ENCODE measurements at places on chromosomes 3 and 15. TPM values are rescaled to one million over a fixed set of nuclear protein-coding genes. Genes with fewer than 3 reads are reported as not detected.

The PLAAT1 gene
- total RNA-seq, result 2.2 TPM

The ROPN1 gene
- total RNA-seq, result not detected

The CP gene
- 1.0 TPM for total RNA-seq

The TEX55 gene
- not detected for total RNA-seq

The KPNA4 gene
- 56.5 TPM for total RNA-seq

The CCDC50 gene
- total RNA-seq, result 66.3 TPM

DNA sequence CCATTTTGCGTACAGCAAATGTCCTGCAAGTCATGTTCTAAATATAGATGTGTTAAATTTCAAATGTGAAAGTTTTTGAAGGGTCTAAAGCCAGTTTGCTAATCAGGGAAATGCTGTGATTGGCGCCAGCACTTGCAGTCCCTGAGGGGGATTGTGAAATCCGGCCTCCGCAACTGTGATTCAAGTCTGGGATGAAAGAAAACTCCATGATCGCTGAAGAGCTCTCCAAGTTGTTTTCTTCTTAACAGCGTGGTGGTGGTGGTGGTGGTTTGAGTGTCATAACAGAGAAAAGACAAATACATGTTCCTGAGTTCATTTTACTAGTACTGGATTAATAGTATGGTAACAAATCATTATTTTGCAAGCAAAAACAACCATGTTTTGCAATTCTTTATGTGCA lies 51.8 kb downstream of the MITF start:
- H3K36me3 ChIP-seq, result peaks cover 4% of the 10 kb centered on the region
- no peak overlapping the region for H3K27ac ChIP-seq
- no peak for DNase-seq
- no peaks in the 10 kb centered on the region for H3K27me3 ChIP-seq
- peaks cover 6% of the 10 kb centered on the region for H3K4me1 ChIP-seq

- H3K36me3 ChIP-seq, result no peaks in the 10 kb centered on the region
- no peaks in the 10 kb centered on the region for H3K4me1 ChIP-seq
- no peak overlapping the region for H3K4me3 ChIP-seq
- no peak for DNase-seq
- no peaks in the 10 kb centered on the region for H3K27me3 ChIP-seq
- no peak overlapping the region for H3K27ac ChIP-seq
Observed at GRCh38 chr3:151445273-151446001, 15.4 kb downstream of the IGSF10 start.

GRCh38 chr15:36263666-36264065 lies 315.8 kb upstream of the CDIN1 start:
- no peaks in the 10 kb centered on the region for H3K27me3 ChIP-seq
- no peak for DNase-seq
- no peaks in the 10 kb centered on the region for H3K36me3 ChIP-seq
- no peaks in the 10 kb centered on the region for H3K4me1 ChIP-seq
- H3K4me3 ChIP-seq, result no peak overlapping the region

- H3K4me3 ChIP-seq, result no peak overlapping the region
- peaks cover 10% of the 10 kb centered on the region for H3K4me1 ChIP-seq
- DNase-seq, result no peak
- peaks cover 5% of the 10 kb centered on the region for H3K27me3 ChIP-seq
- H3K27ac ChIP-seq, result no peak overlapping the region
Observed at GRCh38 chr3:72606005-72606800, 242.0 kb downstream of the SHQ1 start.

GRCh38 chr3:154111365-154111935 lies 9.7 kb upstream of the ARHGEF26 start:
- H3K36me3 ChIP-seq, result no peaks in the 10 kb centered on the region
- no peak overlapping the region for H3K4me3 ChIP-seq
- H3K27ac ChIP-seq, result peak overlapping the region; percentile 14
- H3K27me3 ChIP-seq, result no peaks in the 10 kb centered on the region
- no peak for DNase-seq

DNA sequence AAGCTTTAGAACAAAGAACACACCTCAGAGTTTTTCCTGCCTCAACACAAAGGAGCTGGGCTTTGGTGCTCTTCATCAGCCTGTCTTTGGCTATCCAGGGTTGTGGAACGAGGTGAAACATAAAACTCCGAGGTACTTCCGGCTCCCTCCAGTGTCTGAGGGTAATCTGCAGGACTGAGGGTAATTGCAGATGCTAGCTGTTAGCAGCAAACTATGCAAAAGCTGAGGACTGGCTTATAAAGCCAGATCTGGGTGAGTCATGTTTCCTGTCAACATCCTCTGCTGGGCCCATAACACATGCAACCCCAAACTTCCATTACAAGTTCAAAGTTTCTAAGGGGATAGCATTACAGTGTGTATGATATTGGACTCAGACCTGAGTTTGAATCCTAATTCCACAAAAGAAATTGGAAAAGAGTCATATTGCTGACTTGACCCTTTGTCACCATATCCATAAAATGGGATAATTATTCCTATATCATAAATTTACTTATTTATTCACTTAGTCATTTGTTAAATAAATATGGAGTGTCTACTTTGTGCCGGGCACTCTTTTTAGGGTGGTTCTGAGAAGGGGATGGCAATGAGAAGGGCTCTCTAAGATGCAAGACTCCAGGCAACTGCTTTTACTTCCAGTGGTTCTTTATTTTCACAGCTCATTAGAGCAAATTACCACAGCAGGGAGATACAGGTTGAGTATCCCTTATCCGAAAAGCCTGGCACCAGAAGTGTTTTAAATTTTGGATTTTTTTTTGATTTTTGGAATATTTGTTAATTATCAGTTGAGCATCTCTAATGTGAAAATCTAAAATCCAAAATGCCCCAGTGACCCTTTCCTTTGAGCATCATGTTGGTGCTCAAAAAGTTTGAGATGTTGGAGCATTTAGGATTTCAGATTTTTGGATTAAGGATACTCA lies 9.5 kb upstream of the TRIM69 start:
- no peaks in the 10 kb centered on the region for H3K27me3 ChIP-seq
- peaks cover 10% of the 10 kb centered on the region for H3K4me1 ChIP-seq
- DNase-seq, result no peak
- H3K4me3 ChIP-seq, result no peak overlapping the region
- H3K27ac ChIP-seq, result no peak overlapping the region
- peaks cover 3% of the 10 kb centered on the region for H3K36me3 ChIP-seq

- H3K36me3 ChIP-seq, result peaks cover 2% of the 10 kb centered on the region
- H3K4me1 ChIP-seq, result no peaks in the 10 kb centered on the region
- no peak overlapping the region for H3K27ac ChIP-seq
- peaks cover 3% of the 10 kb centered on the region for H3K27me3 ChIP-seq
- no peak for DNase-seq
Observed at GRCh38 chr3:33146791-33147445, 33.1 kb downstream of the CRTAP start.

DNA sequence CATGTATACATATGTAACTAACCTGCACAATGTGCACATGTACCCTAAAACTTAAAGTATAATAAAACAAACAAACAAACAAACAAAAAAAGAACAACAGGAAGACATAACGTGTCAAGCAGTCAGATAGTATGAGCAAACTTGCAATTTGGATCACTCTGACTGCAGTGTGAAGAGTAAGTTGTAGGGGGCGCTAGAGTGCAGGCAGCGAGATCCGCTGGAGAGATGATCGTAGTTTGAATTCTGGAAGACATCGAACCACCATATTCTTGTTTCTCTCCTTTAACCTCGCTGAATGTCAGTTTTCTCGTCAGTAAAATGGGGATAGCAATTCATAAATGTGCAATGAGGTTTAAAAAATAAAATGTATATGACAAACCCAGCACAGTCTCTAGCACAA lies 165.2 kb upstream of the LMCD1 start:
- H3K4me3 ChIP-seq, result no peak overlapping the region
- H3K27me3 ChIP-seq, result no peaks in the 10 kb centered on the region
- no peak for DNase-seq
- H3K36me3 ChIP-seq, result no peaks in the 10 kb centered on the region

DNA sequence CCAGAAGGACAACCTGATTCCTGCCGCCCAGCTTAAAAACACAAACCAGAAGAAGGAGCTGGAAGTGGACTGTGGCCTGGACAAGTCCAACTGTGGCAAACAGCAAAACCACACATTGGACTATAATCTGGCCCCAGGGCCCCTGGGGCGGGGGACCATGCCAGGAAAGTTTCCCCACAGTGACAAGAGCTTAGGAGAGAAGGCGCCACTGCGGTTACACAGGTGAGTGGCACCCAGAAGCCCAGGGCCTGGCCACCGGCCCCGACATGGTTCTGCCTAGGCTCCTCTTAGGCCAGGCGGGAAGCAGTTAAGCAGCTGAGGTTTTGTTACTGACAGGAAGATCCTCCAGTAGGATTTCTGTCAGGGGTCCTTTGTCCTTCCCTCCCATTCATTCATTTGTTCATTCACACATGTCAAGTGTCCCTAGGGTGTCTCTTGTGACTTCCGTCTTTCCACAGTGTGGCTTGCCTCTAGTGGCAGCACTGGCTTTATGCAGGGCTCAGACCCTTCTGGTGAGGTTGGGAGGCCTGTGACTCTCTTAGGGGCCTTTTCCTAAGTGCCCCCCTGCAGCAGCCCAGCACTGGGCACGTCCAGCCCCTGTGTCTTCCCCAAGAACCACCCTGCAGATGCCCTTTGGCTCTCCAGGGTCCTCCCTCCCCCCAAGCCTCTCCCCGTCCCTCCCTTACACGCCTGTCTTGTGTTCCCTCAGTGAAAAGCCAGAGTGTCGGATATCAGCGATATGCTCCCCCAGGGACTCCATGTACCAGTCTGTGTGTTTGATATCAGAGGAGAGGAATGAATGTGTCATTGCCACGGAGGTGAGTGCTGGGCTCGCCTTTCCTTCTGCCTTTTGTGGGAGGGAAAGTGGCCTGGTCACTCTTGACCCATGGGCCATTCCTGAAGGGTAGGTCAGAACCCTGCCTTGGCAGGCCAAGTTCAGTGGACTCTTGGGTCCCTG lies 7.8 kb downstream of the DLL4 start:
- peaks cover 8% of the 10 kb centered on the region for H3K27me3 ChIP-seq
- peak overlapping the region; percentile 41 for H3K27ac ChIP-seq
- peaks cover 31% of the 10 kb centered on the region for H3K4me1 ChIP-seq
- H3K4me3 ChIP-seq, result no peak overlapping the region
- DNase-seq, result no peak

DNA sequence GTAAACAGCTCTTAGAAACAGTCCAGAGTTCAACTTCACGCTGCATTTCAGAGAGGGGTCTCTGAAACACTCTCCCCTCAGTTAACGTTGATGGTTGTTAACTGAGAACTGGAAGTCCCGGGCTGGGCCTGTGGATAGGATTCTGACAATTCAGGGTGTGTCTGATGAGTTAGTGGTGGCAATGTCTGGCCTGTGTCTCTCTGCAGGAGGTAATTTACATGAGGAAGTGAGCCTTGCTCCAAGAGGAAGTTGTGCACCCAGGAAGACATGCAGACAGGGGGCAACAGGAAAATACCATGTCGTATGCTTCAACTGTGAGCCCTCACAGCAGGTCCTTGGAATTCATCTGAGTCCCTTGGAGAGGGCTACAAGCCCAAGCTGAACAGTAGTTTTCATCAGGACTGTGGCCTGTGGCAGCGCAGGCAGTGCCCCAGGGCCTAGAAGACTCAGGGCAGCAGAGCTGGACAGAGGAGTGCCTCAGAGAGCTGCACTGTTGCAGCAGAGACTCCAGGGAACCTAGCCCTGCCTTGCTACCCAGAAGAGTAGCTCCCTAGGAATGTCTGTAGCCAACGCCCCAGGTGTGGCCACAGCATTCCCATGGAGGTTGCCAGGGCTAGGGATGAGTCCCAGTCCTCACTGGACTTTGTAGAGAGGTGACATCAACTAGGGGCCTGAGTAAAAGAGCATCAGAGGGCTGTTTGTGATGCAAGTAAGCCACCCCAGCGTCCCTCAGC lies 104.6 kb upstream of the SELENOK start:
- H3K27me3 ChIP-seq, result peaks cover 3% of the 10 kb centered on the region
- H3K27ac ChIP-seq, result peak overlapping the region; percentile 13
- H3K36me3 ChIP-seq, result no peaks in the 10 kb centered on the region
